Esophagus mucosa (tissue), 1 donor: ENCODE measurements at places on chromosomes 1 and 21. TPM values are rescaled to one million over a fixed set of nuclear protein-coding genes. Genes with fewer than 3 reads are reported as not detected.

GRCh38 chr1:228274452-228275178 is 66.8 kb downstream of the OBSCN start:
- ATAC-seq: no peak

- no peak for ATAC-seq
These were observed 212.7 kb downstream of the ZP4 start for GRCh38 chr1:237677979-237678378.

Gene EDARADD
- 4.3 TPM for total RNA-seq

DNA sequence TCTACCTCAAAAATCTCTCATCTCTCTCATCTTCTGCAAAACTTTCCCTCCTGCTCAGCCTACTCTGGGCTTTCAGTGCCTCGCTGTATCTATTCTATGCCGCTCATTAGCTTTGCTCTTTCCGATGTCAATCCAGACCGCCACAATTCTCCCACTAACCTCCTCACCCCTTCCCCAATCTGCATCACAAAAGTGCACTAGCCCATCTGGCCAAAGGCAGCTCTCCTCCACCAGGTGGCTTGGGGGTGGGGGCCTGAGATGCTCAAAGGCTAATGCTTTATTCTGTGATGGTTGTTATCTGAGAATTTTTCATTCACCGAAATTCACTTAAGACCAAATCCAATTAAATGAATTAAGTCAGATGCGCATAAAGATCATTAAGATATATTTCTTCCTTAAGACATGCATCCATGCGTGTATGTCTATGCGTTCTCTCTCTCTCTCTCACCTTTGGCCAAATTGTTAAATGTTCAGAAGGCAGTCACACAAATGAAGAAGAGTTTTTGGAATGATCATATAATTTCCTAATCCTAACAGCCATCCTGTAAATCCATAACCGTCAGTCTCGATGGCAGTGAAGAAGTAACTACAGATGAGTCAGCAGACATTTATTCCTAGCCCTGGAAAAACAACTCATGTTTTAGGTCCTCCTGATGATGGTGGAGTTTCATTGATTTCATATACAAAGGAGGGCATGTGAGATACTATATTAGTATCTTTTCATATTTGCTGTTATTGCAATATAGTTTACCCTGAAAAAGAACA is 111.3 kb downstream of the C1orf21 start:
- ATAC-seq: no peak

- ATAC-seq: no peak
These were observed 5.2 kb downstream of the RPL5 start for GRCh38 chr1:92837062-92837461.

Gene CHIT1
- 0.20 TPM for total RNA-seq

Gene EFCAB7
- 3.0 TPM for total RNA-seq

DNA sequence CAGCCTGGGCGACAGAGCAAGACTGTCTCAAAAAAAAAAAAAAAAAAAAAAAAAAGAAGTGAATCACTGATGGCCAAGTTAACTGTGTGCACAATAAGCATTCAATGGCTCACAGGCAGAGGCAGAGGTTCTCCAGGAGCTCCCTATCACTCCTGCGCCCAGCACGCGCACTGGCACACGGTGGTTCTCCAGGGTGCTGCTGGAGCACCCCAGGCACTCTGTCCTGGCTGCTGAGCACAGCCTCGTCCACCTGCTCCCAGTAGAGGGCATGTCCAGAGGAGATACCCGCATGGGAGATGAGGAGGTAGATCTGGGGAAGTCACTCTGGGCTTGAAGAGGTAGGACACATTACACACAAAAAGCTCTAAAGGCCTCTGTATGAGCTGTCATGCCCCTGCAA is 21.5 kb upstream of the NUP133 start:
- no peak for ATAC-seq

Gene SPRR2G
- total RNA-seq: 0.68 TPM

DNA sequence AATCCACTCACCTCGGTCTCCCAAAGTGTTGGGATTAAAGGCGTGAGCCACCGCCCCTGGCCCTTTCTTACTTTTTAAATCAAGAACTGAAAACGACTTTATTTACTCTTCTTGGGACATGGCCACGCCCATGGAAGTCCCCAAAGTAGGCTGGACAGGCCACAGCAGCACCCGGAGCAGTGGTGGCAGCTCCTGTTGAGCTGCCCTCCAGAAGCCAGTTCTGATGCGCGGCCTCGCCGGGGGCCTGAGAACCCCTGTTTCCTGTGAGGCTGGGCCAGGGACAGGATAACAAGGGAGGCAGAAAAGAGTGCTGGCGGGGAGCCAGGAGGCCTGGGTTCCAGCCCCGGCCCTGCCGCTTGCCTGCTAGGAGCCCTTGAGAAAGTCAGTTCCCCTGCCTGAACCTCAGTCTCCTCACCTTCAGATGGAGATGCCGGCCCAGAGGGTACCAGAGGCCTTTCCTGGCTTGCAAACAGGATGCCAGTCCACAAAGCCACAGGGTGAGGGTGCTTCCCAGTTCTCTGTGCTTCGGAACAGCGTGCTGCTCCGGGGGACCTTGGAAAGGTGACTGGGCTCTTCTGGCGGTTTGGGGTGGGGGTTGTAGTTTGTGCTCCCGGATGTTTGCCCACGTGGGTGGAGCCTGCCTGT is 59.4 kb downstream of the RUNX3 start:
- ATAC-seq: no peak

Gene KRTAP19-1
- total RNA-seq: not detected

Gene HES4
- 15.7 TPM for total RNA-seq

DNA sequence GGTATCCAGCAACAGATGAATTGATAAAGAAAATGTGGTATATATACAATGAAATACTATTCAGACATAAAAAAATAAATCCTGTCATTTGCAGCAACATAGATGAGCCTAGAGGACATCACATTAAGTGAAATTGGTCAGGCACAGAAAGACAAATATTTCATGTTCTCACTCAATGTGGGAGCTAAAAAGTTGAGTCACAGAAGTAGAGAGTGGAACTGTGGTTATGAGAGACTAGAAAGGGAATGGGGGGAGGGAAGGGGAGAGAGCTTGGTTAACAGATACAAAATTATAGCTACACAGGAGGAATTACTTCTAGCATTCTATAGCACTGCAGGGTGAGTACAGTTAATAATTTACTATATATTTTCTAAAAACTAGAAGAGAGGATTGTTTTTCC is 37.1 kb upstream of the SERPINC1 start:
- no peak for ATAC-seq

DNA sequence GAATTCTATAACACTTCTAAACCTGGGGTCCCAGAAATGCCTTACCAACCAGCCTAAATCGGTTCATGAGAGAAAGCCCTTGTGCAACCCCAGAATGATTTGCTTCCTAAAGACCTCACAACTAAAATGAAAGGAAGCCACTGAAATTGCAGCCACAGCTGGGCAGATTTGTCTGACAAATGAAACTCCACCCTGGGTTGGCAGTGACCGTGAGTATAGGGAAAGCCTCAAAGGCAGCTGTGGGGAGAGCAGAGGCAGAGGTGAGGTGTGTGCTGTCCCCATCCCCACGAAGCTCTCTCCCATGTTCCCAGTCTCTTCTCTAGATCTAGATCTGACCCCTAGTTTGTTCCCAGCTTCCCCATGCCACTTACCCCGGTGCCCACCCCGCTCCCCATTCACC is 23.1 kb downstream of the RHBDL2 start:
- no peak for ATAC-seq

- no peak for ATAC-seq
These were observed 23.6 kb upstream of the ADGRB2 start for GRCh38 chr1:31787786-31788137.

DNA sequence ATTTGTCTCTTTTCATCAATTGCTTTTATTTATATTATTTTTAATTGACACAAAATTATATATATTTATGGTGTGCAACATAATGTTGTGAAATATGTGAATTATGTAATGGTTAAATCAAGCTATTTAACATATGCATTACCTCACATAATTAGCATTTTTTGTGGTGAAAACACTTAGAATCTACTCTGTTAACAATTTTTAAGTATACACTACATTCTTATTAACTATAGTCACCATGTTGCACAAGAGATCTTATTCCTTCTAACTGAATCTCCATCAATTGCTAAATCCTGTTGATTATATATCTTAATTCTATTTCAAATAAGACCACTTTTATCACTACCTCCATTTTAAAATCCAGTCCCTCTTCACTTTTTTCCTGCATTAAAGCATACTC is 42.5 kb downstream of the PLPPR5 start:
- ATAC-seq: no peak

DNA sequence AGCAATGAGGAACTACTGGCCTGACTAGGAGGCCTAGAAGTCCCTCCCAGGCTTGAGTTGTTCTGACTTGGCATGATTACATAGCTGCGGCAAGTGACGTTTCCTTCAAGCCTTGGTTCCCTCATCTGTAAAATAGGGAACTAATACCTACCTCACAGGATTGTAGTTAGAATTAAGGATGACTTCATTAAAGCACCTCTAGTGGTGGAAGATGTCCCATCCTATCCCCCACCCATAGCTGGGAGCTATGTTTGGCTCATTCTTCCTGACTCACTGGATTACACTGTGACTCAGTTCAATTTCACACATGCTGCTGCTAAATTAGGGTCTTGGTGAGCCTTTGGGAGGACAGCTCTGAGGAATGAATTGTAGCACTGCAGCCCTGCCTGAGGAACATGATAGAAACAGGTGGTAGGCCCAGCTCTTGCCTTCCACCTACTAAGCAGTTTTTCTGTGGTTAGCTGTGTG is 6.0 kb upstream of the SHISA4 start:
- ATAC-seq: peak; percentile 77

DNA sequence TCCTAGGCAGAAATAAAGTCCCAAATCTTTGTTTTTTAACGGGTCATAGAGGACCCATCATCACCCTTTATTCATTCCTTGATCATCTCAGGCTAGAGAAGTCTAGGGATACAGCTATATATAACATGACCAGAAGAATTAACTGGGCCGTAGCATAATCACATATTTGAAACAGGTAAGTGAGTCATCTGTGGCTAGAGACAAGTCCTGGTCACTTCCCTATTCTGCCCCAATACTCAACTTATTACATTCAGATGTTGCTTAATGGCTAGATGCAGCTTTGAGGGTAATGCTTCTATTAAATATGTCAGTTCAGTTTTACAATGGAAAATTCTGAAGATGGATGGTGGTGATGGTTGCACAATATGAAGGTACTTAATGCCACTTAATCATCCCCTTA is 47.0 kb downstream of the EXO1 start:
- peak; percentile 84 for ATAC-seq

- peak; percentile 76 for ATAC-seq
These were observed 57.4 kb downstream of the SLC9A1 start for GRCh38 chr1:27097484-27097917.

GRCh38 chr1:203026666-203027663 is 674 bp downstream of the PPFIA4 start:
- ATAC-seq: peak; percentile 33

GRCh38 chr1:53604291-53604919 is 134.6 kb downstream of the GLIS1 start:
- ATAC-seq: no peak

GRCh38 chr1:82867781-82868180 is 1067.0 kb downstream of the ADGRL2 start:
- ATAC-seq: no peak
